MCF 10A (cell line): ENCODE measurements at places on chromosomes 4 and X.

DNA sequence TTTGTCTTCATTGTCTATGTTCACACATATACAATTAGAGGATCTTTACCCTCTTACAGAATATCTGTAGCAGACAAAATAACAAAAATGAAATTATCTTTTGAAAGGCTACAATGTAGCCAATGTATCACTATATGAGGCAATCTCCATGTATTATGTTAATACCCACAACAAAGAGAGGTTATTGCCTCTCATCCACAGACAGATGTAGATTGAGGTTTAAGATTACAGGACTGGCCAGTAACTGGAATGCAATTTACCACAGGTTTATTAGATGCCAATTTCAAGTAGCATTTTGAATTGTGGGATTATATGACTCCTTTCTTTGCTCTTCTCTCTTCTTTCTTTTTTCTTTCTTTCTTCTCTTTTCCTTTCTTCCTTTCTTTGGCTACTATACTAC lies 242.6 kb downstream of the ANKRD50 start:
- no peak for DNase-seq
- H3K4me1 ChIP-seq = no peaks in the 10 kb centered on the region
- H3K36me3 ChIP-seq = peaks cover 4% of the 10 kb centered on the region
- H3K27ac ChIP-seq = no peak overlapping the region

- no peak overlapping the region for H3K27ac ChIP-seq
- no peaks in the 10 kb centered on the region for H3K36me3 ChIP-seq
- H3K4me1 ChIP-seq = no peaks in the 10 kb centered on the region
- no peak overlapping the region for H3K4me3 ChIP-seq
These were observed 210.5 kb upstream of the KIT start for GRCh38 chr4:54447304-54447703.

- DNase-seq = no peak
- no peaks in the 10 kb centered on the region for H3K27me3 ChIP-seq
- no peak overlapping the region for H3K27ac ChIP-seq
- H3K36me3 ChIP-seq = peaks cover 5% of the 10 kb centered on the region
These were observed 98.5 kb downstream of the CENPC start for GRCh38 chr4:67446811-67447210.

DNA sequence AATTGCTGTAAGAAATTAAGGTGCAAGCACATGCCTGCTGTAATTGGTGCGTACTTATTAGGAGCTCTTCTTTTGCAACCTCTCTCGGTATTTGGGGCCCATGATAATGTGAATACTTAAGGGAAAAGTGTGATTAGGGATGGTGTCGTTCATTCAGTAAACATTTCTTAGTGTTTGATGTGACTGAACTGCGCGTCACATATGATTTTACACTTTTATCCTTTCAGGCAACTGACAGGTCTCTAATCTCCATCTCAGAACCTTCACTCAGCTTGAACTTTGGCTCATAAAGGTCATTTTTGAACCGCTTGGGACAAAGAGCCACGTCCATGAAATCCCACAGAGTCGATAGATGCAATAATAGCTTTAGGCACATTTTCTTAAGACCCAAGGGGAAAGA lies 612.1 kb upstream of the PITX2 start:
- no peaks in the 10 kb centered on the region for H3K4me1 ChIP-seq
- H3K27ac ChIP-seq = no peak overlapping the region
- no peak overlapping the region for H3K4me3 ChIP-seq
- H3K36me3 ChIP-seq = no peaks in the 10 kb centered on the region

GRCh38 chr4:14824189-14824588 lies 178.1 kb upstream of the CPEB2 start:
- H3K4me3 ChIP-seq = no peak overlapping the region
- no peaks in the 10 kb centered on the region for H3K36me3 ChIP-seq
- no peaks in the 10 kb centered on the region for H3K27me3 ChIP-seq
- no peaks in the 10 kb centered on the region for H3K4me1 ChIP-seq
- no peak overlapping the region for H3K27ac ChIP-seq

GRCh38 chr4:138223231-138223910 lies 18.8 kb downstream of the SLC7A11 start:
- peaks cover 42% of the 10 kb centered on the region for H3K36me3 ChIP-seq
- no peaks in the 10 kb centered on the region for H3K27me3 ChIP-seq
- H3K4me3 ChIP-seq = no peak overlapping the region
- no peak for DNase-seq
- peak overlapping the region; percentile 61 for H3K27ac ChIP-seq
- peaks cover 27% of the 10 kb centered on the region for H3K4me1 ChIP-seq

DNA sequence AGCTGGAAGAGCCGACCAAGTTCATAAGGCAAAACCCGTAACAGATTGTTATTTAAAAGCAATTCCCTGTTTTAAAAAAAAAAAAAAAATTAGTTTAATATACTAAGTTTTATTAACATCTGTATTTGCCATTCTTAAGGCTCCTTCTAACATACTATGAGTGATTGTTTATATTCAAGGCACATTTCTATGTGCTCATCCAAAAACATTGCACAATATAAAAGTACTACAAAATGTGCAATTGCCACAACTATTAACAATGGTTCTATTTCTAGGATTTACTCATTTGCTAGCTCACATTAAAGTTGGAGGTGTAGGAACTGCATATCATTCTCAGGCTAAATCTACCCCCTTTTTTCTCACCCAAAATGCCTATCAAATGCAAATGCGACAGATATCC lies 46.1 kb downstream of the CNOT6L start:
- no peak overlapping the region for H3K27ac ChIP-seq
- peaks cover 22% of the 10 kb centered on the region for H3K4me1 ChIP-seq
- no peaks in the 10 kb centered on the region for H3K27me3 ChIP-seq

DNA sequence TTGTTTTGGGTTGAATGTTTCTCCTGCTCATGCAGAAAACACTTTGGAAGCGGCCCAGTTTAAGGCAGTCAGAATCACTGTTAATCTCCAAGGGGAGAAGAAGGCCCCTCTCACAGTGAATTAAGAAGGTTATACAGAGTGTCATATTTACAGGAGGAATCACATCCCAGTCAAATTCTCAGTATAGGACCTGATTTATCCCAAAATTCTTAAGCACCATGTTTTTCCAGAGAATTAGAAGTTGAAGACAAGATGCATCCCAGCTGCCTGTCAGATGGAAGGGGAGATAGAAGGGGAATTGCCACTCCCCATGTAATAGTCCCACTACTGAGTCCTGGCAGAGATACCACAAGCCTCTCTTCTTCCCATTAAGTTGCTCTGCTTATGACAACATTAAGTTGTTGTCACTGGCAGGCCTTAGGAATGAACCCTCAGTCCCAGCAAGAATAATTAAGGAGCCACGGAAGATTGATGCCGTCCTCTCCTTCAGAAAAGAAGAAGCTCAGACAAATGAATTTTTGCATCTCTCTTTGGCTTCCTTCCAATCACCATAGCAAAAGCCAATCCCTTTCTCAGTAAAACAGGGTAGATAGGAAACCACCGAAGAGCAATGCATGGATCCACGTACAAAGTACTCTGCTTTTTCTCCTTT lies 138.4 kb downstream of the LDB2 start:
- no peak overlapping the region for H3K27ac ChIP-seq
- peaks cover 12% of the 10 kb centered on the region for H3K4me1 ChIP-seq
- H3K27me3 ChIP-seq = peaks cover 39% of the 10 kb centered on the region

DNA sequence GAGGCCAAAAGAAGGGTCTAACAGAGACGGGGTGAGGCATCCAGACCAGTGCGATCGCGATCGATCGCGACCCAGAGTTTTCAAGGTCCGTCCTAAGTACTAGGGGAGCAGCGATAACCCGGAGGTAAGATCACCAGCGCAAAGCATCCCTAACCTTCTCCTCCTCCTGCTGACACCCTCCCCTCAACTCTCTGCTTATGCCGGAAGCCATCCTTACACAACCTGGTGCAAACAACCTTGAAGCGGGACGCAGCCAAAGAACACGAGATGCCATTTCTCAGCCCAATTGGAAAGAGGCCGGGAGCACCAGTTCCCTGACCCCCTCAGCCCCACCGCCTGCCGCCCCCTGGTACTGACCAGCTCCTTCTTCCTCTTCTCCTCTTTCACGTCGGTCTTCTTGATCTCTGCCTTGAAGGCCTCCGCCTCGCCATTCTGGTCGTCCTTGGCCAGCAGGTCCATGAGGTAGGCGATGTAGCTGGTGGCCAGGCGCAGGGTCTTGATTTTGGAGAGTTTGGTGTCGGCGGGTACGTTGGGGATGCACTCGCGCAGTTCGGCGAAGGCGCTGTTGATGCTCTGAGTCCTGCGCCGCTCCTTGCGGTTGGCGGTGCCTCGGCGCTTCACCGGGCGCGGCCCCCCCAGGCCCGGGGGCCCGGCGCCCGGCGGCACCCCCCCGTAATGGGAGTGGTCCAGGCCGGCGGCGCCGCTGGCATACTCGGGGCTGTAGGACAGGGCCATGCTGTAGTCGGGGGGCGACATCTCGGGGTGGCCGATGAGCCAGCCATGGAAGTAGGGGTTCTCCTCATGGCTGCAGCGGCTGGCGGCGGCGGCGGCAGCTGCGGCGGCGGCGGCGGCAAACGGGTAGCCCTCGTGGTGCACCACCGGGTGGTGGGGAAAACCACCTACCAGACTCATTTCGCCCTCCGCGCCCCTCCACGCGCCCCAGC lies 1.4 kb downstream of the HAND2 start:
- no peaks in the 10 kb centered on the region for H3K4me1 ChIP-seq
- no peak overlapping the region for H3K4me3 ChIP-seq
- peaks cover 6% of the 10 kb centered on the region for H3K36me3 ChIP-seq
- no peaks in the 10 kb centered on the region for H3K27me3 ChIP-seq

DNA sequence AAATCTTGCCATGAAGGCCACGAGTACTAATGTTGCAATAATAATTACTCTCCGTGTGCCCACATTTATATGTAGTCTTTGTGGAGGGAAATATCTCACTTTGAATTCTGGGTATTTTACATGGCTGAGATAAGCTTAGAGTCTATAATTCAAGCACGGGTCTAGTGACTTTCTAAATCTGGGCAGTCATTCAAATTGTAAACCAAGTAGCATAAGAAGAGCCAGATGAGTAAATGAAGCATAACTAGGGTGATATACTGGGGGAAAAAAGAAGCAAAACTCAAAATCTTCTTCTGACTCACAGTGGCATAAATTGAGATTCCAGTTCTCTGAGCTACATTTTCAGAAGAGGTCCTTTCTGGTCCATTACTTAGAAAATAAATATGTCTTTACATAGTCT lies 53.0 kb downstream of the MAPK10 start:
- H3K4me3 ChIP-seq = no peak overlapping the region
- no peaks in the 10 kb centered on the region for H3K36me3 ChIP-seq
- peak; percentile 16 for DNase-seq

DNA sequence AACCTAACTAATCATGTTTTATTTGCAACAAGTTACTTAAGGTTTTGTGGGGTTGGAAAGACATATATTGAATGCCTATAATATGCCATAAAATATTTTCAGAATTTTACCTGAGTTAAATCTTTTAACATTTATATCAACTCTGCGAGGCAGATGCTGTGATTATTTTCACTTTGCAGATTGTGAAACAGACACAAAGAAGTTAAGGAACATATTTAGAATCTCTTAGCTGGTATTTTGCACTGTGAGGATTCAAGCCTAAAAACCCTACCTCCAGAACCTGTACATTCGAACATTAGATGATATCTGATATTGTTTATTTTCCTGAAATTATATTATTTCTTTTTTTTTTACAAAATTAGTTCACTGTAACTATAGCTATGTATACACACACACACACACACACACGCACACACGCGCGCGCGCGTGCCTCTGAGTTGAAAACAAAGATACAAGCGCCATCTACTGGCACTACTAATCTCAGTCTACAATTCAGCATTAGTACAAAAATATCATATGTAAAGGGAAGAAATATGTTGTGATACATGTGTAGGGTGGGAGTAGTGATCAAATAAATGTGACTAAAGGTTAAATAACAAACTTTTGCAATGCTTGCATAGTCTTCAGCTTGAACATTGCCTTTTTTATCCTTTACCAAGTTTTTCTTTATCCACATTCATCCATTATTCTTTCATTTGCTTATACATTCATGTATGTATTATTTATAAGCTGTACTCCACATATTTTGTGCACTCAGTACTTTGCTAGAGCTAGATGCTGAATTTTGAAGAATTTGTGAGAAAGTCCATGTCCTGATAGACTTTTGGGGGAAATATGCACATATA lies 61.5 kb downstream of the ANXA10 start:
- no peaks in the 10 kb centered on the region for H3K36me3 ChIP-seq
- no peak overlapping the region for H3K4me3 ChIP-seq
- no peaks in the 10 kb centered on the region for H3K27me3 ChIP-seq
- DNase-seq = peak; percentile 71

GRCh38 chr4:80134936-80135701 lies 62.1 kb upstream of the ANTXR2 start:
- DNase-seq = peak; percentile 52
- H3K36me3 ChIP-seq = peaks cover 4% of the 10 kb centered on the region
- peak overlapping the region; percentile 53 for H3K27ac ChIP-seq
- H3K27me3 ChIP-seq = no peaks in the 10 kb centered on the region
- no peak overlapping the region for H3K4me3 ChIP-seq
- peaks cover 30% of the 10 kb centered on the region for H3K4me1 ChIP-seq

GRCh38 chrX:18997916-18998315 lies 14.0 kb upstream of the PHKA2 start:
- H3K4me1 ChIP-seq = peaks cover 7% of the 10 kb centered on the region
- DNase-seq = no peak
- H3K27ac ChIP-seq = no peak overlapping the region

DNA sequence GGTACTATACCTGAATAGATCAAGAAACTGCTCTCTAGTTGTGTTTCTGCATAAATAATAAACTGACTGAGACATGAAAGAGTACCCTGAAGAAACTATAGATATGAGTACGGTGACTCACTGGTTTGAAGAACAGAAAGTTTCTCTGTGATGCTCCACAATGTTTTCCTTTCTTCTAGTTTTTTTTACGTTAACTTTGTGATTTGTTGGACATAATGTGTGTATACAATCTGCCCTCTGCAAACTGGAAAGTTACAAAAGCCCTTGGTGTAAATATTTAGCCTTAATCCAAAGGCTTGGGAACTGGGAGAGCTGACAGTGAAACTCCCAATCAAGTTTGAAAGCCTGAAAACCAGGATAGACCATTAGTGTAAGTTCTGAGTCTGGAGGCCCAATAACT lies 31.6 kb upstream of the PAPSS1 start:
- no peak for DNase-seq
- H3K36me3 ChIP-seq = no peaks in the 10 kb centered on the region

DNA sequence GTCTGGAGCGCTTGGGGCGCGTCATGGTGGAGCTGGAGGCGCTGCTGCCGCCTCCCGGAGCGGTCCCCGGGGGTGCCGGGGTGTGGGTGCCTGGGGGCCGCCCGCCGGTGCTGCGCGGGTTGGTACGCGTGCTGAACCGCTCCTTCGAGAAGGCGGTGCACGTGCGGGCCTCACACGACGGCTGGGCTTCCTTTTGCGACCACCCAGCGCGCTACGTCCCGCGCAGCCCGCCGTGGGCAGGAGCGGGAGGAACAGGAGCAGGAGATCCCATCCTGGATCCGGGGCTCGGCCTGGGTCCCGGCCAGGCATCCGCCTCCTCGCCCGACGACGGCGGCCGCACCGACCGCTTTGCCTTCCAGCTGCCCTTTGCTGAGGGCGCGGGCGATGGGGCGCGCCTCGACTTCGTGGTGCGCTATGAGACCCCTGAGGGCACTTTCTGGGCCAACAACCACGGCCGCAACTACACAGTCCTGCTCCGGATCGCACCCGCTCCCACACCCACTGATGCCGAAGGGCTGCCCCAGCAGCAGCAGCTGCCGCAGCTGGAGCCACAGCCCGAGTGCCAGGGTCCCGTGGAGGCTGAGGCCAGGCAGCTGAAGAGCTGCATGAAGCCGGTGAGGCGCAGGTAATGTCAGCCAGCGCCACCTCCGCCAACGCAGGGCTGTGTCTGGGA lies 792 bp downstream of the PPP1R3F start:
- peak overlapping the region; percentile 90 for H3K4me3 ChIP-seq
- no peak for DNase-seq
- H3K27me3 ChIP-seq = no peaks in the 10 kb centered on the region
- peak overlapping the region; percentile 85 for H3K27ac ChIP-seq

GRCh38 chr4:16636912-16637630 lies 261.4 kb downstream of the LDB2 start:
- no peak overlapping the region for H3K4me3 ChIP-seq
- peaks cover 70% of the 10 kb centered on the region for H3K27me3 ChIP-seq
- DNase-seq = peak; percentile 13
- no peaks in the 10 kb centered on the region for H3K4me1 ChIP-seq
- H3K36me3 ChIP-seq = no peaks in the 10 kb centered on the region
